Stimulated activated CD4-positive, alpha-beta T cell treated with anti-CD3 and anti-CD28 coated beads, Interleukin-15, amount 100 ng/mL, for 1 hour (primary cell): ENCODE measurements at places on chromosomes 5 and 9.

DNA sequence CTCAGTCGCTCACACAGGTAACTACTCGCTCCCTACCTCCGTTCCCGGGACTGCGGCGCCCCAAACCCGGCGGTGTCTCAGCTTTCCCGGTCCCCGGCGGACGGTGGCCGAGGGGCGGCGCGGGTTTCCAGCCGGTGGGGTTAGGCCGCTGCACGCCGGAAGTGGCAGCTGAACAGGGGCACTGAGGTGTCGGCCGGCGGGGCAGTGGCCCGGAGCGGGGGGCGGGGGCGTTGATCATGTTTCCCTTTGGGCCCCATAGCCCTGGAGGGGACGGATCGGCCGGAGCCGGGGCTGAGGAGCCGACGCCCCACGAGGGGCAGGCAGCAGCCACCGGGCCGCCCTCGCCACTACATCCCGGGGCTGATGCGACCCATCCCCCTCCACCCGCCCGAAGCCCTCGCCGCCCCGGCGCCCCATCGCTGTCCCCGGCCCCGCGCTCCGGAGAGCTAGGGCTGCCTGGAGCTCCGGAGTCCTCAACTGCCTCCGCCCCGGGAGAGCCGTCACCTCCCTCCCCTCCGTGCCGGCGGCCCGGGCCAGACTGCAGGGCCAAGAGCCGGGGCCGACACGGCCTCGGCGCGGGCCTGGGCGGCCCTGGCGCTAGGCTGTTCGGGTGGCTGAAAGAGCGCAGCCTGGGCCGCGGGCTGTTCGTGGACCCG lies at the start of gene DCAF10:
Gene DCAF10 (plus strand): TSS at position 167 of the 656 bp plus-strand sequence. CDS start 70 bp downstream, at position 237.
- DNase-seq: peak; percentile 91

DNA sequence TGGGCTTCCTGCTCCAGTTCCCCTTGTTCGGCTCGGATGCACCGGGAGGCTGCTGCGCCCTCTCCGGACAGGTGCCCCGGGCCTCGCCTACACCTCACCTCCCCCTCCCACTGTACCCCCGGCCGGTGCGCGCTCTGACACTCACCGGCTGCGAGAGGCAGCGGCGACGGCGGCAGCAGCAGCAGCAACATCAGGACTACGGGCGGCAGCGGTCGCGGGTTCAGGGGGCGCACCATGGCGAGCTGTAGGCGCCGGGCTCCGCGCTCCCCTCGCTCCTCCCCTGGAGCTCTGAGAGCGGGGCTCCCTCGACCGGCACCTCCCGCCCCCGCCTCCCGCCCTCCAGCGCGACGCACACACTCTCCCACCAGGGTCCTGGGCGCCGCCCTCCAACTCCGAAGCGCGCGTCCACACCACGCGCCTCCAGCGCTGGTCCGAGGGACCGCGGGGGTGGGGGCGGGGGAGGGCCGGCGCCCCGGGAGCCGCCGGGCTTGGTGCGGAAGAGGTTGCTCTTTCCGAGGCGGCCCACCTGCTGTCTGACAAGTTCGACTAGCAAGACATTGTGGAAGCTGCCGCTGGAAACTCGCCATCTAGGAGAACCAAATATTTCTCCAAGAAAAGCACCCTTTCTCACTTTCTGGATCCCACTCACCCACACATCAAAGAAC lies at the start of gene GFRA3:
Gene GFRA3 (minus strand): TSS at position 433 of the 665 bp plus-strand sequence. CDS start 197 bp downstream, at position 236.
- no peak for DNase-seq

DNA sequence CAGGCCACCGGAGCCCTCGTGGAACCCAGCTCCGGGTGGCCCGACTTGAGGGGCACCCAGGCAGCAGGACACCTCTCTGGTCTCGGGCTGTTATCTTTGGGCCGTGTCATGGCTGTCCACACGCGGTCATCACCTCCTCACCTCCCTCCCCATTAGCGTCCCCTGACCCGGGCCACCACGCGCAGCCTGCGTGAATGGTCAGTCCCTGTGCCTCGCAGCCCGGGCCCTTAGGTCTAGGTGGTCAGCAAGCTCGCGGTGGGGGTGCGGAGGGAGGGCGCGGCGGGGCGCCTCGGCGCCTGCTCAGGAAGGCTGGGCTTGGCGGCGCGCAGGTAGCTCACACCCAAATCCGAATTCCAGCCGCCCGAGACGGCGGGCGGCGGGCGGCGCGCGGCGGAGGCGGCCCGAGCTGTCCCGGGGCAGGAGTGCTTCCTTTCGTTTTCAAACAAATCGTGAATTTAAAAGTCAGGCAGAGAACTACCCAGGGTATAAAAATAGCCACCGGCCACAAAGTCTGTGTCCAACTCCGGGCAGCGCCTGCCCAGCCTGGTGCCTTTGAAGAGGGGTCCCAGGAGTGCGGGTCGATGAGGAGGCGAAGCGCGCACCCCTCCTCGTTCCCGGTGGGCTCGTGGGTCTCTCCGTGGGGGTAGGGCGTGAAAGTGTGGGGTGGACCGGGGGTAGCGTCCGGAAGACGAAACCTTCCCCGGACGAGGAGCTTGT lies 1.0 kb upstream of the RXRA start:
- DNase-seq: peak; percentile 10

- DNase-seq: no peak
These were observed 77.7 kb downstream of the DNAH5 start for GRCh38 chr5:13866792-13867191.

- DNase-seq: no peak
These were observed 104.9 kb upstream of the RAPGEF1 start for GRCh38 chr9:131844745-131845118.

DNA sequence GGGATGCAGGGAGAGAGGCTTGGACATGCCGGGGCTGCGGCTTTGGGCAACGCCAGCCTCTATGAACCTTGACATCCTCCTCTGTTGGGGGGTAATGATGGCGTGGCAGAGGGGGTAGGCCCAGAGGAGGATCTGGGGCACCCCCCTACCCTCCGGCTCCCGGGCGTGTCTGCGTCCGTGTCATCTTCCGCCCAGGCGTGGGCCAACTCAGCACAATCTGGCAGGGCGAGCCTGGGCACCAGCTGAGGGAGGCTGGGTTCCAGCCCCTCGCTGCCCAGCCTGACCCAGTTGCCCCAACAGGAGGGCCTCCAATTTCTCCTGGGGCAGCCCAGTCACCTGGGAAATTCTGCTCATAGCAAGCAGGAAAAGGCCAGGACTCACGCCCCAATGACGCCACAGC lies 62.9 kb upstream of the IL17B start:
- no peak for DNase-seq

DNA sequence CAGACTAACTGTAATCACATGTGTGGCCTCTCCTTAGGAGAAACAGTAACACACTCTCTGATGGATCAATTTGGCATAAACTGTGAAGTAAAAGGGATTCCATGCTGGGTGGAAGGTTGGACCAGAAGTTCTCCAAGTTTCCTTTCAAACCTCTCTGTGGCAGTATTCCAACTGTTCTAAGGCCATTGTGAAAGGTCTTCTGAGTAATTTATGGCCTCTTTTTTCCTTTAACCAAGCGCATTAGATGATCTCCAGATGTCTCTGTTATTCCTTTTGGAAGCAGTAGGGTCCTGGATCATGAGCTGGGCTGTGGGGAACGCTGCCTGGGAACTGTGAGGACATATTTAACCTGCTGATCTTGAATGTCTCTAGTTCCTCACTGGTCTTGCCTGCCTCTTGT lies 80.6 kb upstream of the IL6ST start:
- no peak for DNase-seq

- DNase-seq: no peak
These were observed 161.1 kb downstream of the MAST4 start for GRCh38 chr5:66757219-66757833.

- DNase-seq: no peak
These were observed 225.9 kb downstream of the SGCD start for GRCh38 chr5:156552855-156553358.

DNA sequence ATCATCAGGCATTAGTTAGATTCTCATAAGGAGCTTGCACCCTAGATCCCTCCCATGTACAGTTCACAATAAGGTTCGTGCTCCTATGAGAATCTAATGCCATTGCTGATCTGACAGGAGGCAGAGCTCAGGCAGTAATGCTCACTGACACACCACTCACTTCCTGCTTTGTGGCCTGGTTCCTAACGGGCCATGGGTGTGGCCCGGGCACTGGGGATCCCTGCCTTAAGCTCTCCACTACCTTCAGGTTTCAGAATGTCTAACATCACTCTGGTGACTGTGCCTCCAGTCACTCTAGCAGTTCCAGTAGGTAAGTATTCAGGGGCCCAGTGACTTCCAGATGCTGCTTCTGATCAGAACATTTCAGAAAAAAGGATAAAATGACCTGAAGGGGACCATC lies 152.4 kb downstream of the LRRC70 start:
- no peak for DNase-seq

GRCh38 chr5:137836298-137836697 lies 31.4 kb upstream of the MYOT start:
- DNase-seq: no peak

DNA sequence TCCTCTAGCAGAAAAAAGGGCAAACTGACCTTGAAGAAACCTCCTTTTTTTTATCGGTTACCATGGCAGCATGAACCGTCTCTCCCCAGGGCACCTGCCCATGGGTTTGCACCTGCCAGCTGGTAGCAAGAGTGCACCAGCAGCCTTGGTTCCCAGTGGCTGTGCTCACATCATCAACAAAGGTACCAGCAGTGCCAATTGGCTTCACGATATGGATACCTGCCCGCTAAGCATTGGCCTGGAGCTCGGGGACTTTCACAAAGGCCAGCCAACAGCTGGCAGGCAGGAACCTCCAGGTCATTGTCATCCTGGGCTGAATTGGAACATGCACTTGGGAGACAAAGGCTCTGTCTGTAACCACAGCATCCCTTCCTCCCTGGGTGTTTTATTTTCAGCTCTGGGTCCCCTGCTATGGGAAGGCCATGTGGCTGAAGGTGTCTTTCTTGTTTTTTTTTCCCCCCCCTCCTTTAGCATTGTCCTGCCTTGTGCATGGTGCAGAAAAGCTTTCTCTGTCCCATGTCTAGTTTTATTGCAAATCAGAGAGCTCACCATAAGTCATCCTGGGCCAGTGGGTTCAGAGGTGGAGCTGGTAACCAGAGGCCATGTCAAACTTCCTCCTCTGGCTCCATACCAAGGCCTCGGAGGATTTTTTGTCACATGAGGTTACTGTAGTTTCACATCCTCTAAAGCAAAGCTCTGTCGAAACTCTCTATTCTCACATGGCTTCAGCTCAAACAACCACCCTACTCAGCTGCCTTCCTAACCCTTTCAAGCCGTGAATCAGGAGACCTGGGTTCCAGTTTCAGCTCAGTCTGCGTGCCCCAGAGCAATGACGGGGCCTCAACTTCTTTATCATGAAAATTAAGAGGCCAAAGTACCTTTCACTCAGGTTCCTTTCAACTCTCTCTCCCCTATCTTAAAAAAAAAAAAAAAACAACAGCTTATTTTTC lies 145.5 kb upstream of the MAP3K1 start:
- no peak for DNase-seq

DNA sequence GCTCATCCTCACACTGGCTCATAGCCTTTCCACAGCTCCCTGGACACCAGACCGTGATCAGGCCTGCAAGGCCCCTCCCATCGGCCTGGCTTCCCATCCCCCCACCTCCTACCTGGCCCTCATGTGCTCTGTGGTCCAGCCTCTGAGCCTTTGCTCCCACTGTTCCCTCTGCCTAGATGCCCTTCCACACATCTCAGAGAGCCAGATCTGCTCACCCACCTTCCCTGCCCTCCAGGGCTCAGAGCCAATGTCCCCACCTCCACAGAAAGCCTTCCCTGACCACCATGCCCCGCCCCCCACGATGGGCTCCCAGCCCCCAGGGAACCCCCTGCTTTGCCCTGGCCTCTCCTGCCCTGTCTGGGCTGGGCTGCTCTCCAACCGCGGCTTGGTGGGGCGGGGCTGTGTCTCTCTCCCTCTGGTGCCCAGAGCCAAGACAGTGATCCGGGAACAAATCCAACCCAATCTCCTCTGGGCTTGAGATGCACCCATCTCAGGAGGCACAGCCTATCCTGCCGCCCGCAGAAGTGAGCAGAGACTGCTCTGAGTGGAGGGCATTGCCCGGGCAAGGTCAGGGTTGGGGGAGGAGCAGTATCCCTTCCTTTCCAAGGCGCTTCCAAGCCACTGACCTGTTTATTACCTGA lies 1.6 kb downstream of the NINJ1 start:
- no peak for DNase-seq

- no peak for DNase-seq
These were observed 14.6 kb downstream of the LMAN2 start for GRCh38 chr5:177336603-177337494.

GRCh38 chr9:86202338-86202882 lies 57.0 kb downstream of the C9orf153 start:
- no peak for DNase-seq
